ENCODE measurements at places on chromosomes 16 and 17.

- DNase-seq, result no peak
Observed at GRCh38 chr16:55147396-55147795, 176.6 kb upstream of the IRX6 start.

DNA sequence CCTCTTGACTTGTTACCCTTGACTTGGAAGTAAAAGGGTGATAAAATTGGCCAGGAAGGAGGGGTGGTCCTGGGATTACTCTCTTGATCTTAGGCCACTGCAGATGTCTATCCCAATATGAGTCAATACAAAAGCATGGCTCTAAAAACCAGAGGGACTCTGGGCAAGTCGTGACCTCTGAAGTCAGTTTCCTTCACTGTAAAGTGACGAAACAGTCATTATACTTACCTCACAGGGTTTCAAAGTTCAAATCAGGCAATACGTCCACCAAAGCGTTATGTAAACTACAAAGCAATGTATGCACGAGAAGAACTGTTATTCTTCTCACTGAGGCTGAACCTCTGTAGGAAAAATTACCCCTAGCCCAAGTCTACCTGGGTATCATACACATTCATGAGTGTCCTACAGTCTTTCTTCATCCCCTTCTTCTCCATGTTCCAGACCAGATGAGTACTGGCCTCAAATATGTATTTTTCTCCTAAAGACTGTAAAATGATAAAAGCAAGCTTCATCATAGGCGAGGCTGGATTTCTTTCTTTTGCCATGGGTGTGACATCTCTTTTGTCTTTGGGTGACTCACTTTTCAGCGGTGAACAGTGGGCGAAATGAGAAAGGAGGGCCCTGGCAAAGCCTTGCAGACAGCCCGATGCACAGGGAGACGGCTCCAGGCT lies 34.5 kb upstream of the CLEC18B start:
- DNase-seq, result no peak

- DNase-seq, result no peak
Observed at GRCh38 chr16:81143921-81144471, 47.8 kb upstream of the GCSH start.

GRCh38 chr17:78781104-78781892 lies 775 bp downstream of the CYTH1 start:
- peak; percentile 31 for DNase-seq

DNA sequence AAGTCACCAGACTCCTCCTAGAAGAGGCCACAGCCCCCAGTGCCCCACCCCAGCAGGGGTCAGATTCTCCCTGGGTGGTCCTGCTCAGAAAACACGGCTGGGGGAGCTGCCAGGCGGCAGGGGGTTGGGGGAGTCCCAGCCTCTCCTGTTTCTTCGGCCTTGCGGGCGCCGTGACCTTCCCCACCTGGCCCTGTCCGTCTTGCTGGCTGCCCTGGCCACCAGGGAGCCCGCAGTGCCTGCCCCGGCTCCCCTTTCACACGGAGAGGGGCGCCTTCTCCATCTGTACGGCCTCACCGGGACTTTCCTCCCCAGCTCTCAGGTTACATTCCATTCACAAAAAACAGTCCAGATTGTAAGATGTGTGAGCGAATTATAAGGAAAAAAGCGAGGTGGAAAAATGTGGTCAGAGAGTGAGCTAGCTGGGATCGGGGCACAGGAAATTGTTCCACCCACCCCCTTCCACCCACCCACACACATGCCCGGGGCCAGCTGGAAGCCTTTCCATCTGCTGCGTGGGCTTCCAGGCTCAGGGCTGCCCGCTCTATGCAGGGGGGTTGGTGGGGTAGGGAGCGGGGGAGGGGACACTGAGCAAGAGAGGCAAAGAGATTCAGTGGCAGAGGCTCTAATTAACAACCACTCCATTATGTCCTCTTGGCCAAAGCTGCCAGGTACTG lies 14.6 kb upstream of the CIBAR2 start:
- DNase-seq, result no peak

DNA sequence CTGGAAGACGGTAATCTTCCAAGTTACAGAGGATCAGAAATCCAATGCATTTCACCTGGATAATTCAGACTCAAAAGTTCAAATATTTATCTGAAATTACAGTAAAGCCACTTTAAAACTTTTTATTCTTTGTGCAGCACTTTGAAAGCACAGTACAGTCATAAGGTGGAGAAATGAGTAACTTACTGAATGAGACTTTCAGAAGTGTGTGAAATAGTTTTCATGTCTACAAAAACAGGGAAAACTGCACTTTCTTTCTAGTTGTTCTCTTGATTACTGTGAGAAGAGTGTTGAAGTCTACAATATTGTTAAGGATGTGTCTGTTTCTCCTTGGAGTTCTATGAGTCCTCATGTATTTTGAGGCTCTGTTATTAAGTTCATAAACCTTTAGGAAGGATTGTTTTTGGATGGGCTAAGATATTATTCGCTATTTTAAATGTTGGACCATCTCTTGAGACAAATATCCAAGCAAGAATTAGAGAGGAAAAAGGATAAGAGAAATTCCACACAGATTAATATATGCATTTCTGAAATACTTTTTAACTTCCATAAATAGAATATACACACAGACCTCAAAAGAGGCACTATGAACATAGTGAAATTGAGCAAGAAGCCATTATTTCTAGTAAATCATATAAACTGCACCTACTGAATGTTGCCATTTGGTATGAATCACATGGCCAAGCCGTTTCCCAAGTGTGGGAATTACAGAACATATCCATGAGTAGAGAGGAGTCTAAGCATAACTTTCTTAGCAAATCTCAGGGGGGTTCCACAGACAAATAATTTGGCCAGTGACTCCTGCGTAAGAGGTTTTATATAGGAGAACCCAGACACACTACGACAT lies 83.6 kb upstream of the PLEKHM1 start:
- DNase-seq, result no peak

- no peak for DNase-seq
Observed at GRCh38 chr17:79987187-79987934, 48.3 kb downstream of the TBC1D16 start.

- DNase-seq, result no peak
Observed at GRCh38 chr16:79644971-79645667, 44.6 kb upstream of the MAF start.

DNA sequence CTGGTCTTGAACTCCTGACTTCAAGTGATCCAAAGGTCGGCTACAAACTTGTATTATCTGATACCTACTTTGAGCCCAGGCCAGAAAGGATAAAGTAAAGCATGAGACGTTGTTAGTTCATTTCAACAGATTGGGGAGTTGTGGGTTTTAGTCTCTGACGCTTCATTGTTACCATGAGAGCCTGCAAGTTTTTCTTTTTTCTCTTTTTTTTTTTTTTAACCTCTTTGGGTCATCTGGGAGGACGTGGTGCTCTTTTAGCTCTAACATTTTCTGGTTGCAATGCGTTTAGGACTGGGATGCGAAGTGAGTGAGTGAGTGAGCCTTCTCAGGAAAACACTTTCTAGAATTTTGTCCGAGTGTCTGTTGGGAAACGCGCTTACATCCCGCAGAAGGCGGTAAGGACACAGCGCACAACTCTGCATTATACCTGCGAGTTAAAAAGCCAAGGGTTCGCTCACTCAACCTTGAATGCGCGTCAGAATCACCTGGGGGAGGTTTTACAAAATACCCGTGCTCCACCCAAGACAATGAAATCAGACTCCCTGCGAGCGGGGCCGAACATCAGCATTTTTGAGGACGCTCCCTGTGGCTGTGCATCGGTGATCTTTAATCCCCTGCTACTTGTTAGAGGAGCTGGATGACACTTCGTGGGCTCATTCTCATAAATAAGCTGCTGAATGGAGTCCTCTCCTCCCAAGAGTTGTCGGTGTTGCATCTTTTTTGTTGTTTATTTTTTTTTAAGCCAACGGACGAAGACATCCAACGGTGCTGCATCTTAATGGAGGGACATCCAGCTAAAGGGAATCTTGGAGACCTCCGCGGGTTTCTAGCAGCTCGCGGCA lies 629 bp upstream of the RNF135 start:
- DNase-seq, result no peak

GRCh38 chr17:2688351-2689342 lies 22.9 kb downstream of the CLUH start:
- peak; percentile 9 for DNase-seq

DNA sequence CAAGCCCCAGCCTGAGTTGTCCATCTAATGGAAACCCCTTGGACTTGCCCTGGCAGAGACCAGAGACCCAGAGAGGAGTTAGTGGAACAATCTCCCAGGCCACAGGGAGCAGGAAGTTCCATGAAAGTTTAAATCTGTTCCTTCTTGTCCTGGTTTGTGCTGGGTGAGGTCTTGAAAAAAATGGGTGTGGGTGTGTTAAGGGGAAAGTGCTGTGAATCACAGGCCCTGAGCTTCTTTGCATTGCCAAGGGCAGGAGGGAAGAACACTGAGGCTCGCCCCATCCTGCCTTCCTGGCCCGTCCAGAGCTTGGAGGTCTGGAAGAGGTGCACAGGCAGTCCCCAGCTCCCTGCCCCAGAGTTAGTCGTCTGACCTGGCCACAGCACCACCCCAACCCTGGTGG lies 2.3 kb downstream of the ADORA2B start:
- no peak for DNase-seq

DNA sequence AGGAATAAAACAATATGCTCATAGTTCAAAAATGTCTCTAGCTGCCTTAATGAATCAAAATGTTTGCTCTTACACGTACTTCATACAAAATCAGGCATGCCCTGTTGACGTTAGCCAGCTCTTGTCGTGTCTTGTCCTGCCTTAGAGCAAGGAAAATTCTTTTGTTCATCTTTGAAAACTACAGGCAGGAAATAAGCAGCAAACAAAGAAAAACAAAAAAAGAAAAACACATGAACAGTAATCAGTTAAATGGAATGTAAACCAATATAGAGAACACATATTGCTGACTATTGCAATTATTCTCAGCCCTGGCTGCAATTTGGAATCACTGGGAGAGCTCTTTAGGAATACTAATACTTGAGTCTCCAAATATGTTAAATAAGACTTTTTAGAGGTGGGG lies 1.7 kb downstream of the CAPNS2 start:
- DNase-seq, result no peak

- no peak for DNase-seq
Observed at GRCh38 chr16:6209355-6209930, 1111.8 kb upstream of the EEF2KMT start.

DNA sequence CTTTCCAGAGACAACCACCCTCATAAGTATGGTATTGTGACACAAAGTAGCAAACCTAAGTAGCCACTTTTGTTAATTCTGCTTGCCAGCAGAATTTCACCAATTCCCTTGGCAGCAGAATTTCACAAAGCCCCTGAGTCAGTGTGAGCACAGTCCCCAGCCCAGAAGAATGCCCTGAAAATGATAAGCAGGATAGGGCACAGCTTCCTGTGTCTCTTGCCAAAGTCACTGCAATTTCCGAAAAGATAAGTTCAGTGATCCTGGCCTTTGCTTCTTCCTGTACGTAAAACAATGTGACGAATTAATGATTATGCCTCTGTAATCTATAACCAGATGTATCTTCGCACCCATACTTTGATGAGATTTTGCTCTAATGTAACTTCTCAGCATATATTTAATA lies 16.0 kb upstream of the WIPF2 start:
- no peak for DNase-seq

GRCh38 chr17:12545877-12546513 lies 119.7 kb upstream of the MYOCD start:
- DNase-seq, result no peak

DNA sequence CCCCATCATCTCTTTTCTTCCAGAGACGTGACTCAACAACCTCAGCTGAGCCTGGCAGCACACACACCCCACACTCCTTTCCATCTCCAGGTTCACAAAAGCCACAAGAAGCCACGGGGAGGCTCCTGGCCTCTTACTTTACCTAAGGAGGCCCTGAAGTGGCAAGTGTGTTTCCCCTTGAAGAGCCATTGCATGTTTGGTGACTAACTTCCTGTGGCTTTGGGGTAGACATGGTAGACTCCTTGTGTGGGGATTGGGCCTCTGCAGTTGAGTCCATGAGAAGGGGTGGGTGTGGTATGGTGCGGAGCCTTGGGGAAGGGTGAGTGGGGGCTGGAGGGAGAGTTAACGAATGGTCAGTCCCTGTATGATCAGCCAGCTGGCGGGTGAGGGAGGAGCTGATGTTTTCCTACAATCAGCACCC lies 24.2 kb downstream of the SAP30BP start:
- no peak for DNase-seq

DNA sequence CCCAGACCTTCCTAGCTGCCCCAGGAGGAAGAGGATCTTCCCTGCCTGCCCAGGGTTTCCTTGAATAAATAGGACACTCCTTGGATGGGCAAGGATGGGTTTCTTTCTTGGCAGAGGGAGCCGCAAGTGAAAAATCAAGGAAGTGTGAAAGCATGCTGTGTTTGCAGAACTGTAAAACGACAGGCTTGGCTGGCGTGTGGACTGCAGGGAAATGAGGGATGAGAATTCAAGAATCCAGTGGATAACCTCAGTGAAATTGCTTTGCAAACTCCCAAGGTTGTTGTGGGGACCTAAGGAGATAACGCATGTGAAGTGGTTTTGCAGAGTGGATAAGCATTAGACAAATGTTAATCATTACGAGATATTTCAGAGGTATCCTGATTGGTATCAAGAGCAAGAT lies 20.4 kb downstream of the GPR139 start:
- DNase-seq, result no peak

DNA sequence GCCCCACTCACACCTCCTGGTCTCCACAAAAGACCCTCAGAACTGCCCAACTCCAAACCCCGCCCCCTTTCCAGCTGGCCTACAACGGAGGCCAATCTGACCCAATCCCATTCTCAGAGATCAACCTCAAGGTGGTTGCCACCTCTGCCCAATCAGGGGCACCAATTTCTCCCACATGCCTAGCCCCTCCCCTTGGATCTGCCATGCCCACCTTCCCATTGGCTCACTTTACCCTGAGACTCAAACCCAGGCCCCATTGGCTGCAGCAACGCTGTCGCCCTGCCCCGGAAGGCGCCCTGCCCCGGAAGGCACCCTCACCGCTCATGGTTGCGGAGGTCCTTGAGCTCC lies 10.6 kb downstream of the ZNF668 start:
- DNase-seq, result no peak

- DNase-seq, result no peak
Observed at GRCh38 chr16:88991813-88992350, 14.9 kb upstream of the CBFA2T3 start.

DNA sequence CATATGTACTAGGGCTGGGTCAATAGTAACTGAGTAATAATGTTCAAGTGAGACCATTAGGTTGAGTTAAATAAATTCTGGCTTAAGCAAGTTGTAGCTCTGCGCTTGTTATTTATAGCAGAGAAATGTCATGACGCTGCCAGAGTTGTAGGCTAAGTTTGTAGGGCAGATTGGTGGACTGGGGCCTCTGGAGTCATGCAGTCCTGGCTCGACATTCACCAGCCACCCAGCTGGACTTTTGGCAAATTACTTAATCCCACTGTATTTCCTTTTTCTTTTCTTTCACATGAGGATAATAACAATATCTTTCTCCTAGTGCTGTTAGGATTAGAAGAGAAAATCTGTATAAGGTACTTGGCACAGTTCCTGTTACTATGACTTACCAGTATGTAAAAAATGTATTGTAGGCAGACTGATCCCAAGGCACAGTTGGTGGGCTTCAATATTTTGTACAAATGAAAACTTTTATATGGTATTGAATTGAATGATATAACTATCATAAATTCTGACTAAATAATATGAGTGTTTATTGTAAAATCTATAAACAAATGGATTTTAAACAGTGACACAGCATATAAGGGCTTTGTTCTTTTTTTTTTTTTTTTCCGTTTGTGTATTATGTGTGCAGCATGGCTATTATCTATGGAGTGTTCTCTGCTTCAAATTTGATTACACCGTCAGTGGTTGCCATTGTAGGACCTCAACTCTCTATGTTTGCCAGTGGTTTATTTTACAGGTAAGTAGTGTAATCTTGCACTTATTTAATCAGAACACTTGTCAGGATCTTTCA lies 2.6 kb downstream of the MFSD11 start:
- DNase-seq, result no peak
